ENCODE measurements at places on chromosomes 7 and 10.

- peak; percentile 36 for DNase-seq
Measured at GRCh38 chr7:25964483-25964991, 187.5 kb upstream of the NFE2L3 start.

DNA sequence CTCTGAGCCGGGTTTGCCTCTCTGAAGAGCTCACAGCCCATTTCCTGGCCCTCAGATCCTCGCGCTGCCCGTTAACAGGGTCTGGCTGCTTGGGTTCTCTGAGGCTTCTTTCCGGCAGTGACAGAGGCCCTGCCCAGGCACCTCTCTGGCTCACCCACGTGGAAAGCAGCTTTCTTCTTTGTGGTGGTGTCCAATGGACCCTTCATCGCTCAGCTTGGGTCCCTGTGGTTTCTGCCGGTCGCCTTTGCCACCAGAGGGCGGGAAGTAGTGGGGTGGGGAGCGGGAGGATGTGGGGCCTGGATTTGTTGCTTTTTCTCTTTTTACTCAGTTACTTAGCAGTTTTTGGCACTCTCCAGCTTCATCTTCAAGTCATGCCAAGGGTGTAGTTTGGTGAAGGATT is 15.6 kb upstream of the JAKMIP3 start:
- no peak for DNase-seq

GRCh38 chr10:97766106-97766810 is 5.5 kb downstream of the SFRP5 start:
- no peak for DNase-seq

DNA sequence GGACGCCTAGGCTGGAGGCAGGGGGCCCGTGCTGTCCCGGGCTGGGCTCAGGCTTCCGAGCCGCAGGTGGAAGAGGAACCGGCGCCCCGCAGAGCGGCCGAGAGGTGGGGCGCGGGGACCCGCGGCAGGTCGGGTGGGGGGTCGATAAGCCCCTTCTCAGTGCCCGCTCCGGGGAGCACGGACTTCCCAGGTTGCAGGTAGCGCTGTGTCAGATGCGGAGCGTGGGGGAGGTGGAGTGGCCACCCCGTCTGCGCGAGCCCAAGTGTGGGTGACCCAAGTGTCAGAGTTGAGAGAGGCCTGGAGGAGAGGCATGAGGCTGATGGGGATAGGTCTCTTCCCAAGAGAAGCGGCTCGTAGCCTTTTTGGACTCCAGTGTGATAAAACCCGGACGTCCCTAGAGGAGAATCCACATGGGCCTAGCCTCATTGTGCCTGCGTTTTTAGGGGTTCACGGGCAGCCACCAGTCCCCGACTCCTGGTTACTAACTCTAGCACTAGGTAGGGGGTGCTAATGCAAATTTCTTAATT is 580 bp downstream of the EEPD1 start:
- DNase-seq: peak; percentile 29

DNA sequence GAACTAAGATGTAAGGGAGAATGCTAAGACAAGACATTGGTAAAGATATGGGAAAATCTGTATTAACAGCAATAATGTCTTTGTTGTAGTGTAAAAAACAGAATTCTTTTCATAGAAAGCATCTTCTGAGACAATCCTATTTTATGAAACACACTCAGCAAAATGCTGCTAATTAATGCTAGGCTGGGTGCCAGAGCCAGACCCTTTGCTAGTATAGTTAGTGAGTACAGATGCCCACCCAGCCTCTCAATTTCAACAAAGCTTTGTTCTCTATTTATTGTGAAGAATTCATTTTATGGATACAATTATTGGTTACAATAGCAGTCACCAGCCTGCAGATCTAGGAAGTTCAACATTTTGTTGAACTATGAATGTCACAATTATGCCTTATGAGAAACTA is 131.0 kb downstream of the SEM1 start:
- DNase-seq: no peak

GRCh38 chr10:125264091-125264490 is 103.7 kb upstream of the CTBP2 start:
- no peak for DNase-seq

Measured in GM13976 (cell line).